Activated CD4-positive, alpha-beta T cell treated with anti-CD3 and anti-CD28 coated beads, Interleukin-2, amount 10 ng/mL, durations not matched to agents 24 days and 14 days (primary cell): ENCODE measurements at places on chromosomes 7 and 10. TPM values are rescaled to one million over a fixed set of nuclear protein-coding genes. Genes with fewer than 3 reads are reported as not detected.

- DNase-seq, result peak; percentile 49
These were observed 94.8 kb downstream of the GSAP start for GRCh38 chr7:77321300-77321699.

GRCh38 chr7:107551936-107552335, 11.8 kb downstream of the COG5 start:
- DNase-seq, result no peak

DNA sequence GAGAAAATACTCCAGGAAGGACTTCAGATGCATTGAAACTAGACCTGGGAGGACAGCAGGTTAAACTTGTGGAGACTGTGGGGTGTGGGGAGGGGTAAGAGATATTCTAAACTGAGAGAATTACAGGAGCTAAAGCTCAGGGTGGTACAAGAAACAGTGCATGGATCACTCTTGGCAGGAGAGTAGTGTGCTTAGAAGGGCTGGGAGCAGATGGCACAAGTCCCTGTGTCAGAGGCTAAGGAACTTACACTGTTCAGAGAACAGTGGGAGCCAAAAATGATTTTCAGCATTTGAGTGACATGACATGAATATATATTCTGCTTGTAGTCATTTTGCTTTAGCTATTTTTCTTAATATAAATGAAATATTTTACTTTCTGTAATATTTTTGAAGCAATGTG, 36.0 kb upstream of the LAMB1 start:
- DNase-seq, result no peak

- no peak for DNase-seq
These were observed 44.3 kb downstream of the TET1 start for GRCh38 chr10:68604441-68604840.

DNA sequence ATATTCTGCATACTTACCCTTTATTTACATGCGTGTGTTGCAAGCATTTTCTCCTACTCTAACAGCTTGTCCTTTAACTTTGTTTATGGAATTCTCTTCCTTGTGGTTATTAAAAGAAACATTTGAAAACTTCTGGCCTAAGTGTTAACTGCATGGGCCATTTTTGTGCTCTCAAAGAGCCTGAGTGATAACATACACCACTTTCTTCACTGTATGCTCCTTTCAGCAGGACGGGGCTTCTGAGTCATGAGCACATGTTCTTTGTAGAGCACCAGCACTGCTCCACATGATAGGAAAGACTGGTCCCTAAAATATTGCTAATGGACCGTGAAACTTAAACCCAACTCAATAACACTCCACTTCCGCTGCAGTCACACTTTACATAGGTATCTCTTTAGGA, 1093.6 kb upstream of the GHITM start:
- no peak for DNase-seq

The MYO3A gene
- total RNA-seq, result not detected in 2 replicates

- DNase-seq, result no peak
These were observed 157.1 kb downstream of the PRKCQ start for GRCh38 chr10:6423004-6423403.

DNA sequence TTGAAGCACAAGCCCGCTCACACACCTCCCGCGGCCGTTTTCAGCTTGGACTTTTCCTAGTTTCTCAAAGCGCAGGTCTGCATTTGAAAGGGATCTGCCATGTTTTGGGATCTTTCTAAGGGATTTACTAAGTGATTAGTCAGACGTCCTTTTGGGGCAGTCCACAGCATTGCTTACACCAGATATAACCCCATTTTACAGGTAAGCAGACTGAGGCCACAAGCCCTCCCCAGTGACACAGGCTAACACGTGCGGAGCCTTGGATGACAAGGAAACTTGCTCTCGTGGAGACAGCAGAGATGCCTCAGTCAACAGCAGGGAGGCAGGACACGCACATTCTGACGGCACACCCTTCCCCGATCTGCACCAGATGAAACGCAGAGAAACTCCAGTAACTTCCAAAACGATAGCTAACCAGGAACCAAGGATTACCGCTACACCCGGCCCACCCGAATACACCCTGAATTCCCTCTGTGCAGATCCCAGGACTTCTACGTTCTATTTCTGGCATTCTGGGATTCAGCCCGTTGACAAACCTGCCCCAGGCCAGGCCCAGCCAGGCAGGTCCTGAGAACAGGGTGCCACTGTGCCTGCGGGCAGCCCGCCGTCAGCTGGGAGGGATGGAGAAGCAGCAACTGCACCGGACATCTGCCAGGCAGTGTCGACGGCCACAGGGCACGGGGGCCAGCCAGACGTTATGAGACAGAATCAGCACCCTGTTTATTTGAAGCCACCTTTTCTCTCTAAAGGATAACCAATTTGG, 27.9 kb downstream of the FOXL3 start:
- no peak for DNase-seq

GRCh38 chr7:149125863-149126661, at the start of gene ZNF425:
ZNF425 (minus strand) TSS chr7:149126324; CDS start chr7:149126213, 111 bp downstream.
- peak; percentile 99 for DNase-seq

- no peak for DNase-seq
These were observed 9.1 kb downstream of the CHRM2 start for GRCh38 chr7:136877509-136877908.

The MINDY4 gene
- 1.2 and 1.3 TPM in 2 replicates for total RNA-seq

The MET gene
- total RNA-seq, result 2.2 and 2.3 TPM in 2 replicates

The PTPRN2 gene
- total RNA-seq, result 0.31 and 0.33 TPM in 2 replicates

The FLNC gene
- 0.02 and 0.09 TPM in 2 replicates for total RNA-seq

The CTNNA3 gene
- not detected in 2 replicates for total RNA-seq

- no peak for DNase-seq
These were observed 76.7 kb downstream of the VWA2 start for GRCh38 chr10:114315566-114316420.

DNA sequence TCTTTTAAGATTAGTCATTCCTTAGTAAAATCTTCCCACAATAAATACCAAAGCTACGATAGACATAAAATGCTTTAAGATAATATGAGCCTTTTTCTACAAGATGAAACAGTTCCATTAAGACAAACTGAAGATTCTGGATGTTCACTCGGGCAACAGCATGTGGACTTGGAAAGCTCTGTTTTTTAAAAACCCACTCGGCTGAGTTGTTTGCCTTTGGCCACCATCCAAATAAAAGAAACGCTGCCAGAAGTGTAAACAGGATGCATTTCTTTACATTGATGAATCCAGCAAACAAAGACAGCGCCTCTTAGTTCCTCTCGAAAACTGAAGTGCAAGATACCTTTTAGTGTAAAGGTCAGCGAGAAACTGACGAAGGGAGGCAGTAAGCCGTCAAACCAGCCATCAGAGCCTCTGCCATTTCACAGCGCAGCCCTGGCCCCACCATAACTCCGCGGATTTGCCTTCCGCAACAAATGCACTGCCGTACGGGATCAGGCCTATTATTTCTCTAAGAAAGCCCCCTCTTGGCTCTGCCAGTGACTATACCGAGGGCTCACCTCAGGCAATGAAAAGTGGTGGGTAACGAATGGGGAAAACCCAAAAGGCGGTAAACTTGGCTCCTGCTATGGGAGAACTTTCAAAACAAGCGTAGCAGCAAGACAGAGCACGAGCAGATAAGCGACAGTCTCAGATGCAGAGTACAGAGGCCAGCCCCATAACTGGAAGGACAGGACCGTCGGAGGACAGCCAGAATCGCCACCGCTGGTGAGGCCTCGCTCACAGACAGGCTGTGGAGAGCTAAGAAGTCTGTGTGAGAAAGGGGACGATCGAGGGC, 41.4 kb downstream of the GNA12 start:
- DNase-seq, result no peak

DNA sequence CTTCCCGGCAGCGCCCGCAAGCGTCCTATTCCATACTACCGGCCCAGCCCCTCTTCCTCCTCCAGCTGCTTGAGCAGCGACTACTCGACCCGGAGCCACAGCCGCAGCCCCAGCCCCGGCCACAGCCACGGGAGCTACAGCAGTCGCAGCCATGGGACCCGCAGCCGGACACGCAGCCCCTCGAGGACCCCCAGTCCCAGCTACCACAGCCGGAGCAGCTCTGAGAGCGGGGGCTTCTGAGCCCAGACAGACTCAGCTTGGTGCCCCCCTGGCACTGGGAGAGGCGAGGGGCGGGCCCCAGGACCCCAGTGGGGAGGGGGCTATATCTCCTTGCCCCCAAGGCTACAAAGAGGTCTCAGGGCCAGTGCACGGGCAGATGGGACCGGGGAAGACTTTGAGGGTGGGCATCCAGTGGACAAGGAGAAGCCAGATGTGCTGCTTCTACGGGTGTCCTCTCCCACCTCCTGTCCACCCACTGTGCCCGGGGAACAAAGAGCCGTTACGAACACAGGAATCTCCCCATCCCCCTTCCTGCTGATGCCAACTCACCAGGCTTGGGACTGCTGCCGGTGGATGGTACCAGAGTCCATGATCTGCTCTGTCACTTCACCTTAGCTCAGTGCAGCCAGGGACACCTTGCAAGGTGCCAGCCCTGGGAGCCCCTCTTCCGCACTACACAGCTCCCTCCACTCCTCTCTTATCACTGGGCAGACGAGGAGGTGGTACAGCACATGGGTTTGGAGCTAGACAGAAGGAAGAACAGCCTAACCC, 16.7 kb upstream of the HSPB1 start:
- no peak for DNase-seq

- DNase-seq, result no peak
These were observed 13.2 kb downstream of the PDGFA start for GRCh38 chr7:506391-506831.

The SKIDA1 gene
- 0.02 and 0.16 TPM in 2 replicates for total RNA-seq

DNA sequence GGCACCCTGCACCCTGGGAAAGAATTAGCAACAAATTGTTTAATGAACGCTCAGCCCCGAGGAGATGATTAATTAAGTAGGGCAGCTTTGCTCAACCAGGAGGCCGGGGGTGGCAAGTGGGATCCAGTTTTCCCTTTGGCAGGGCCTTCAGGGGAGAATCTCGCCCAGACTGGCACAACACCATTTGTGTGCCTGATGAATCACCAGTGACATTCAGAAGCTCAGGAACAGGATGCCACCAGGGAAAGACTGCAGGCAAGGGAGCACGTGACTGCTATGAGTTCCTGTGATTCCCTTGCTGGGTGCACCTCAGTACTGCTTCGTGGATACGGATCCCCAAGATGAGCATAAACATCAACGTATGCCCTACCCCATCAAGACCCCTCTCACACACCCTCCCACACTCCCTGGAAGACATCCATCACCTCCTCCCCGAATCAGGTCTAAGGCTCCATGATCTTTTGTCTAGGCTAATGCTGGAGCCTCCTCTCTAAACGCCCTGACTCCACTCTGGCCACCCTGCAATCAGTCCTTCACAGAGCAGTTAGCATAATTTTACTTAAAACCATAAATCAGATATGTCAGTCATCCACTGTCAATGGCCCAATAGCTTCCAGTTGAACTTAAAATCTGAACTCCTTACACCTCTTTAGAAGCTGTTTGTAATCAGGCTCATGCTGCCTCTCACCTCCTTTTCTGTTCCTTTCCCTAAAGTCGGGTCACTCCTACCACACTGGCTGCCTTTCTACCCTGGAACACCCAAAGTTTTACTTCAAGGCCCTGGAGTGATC, 109.2 kb upstream of the AGK start:
- DNase-seq, result no peak

The KLF14 gene
- not detected in 2 replicates for total RNA-seq

GRCh38 chr10:71746344-71747037, 26.8 kb downstream of the VSIR start:
- peak; percentile 76 for DNase-seq

The PCLO gene
- total RNA-seq, result not detected in 2 replicates

GRCh38 chr7:116215551-116215950, 5.2 kb downstream of the TES start:
- no peak for DNase-seq

GRCh38 chr7:3041986-3042675, 1.5 kb downstream of the CARD11 start:
- no peak for DNase-seq

GRCh38 chr7:140390466-140391190, 7.7 kb downstream of the SLC37A3 start:
- peak; percentile 68 for DNase-seq

DNA sequence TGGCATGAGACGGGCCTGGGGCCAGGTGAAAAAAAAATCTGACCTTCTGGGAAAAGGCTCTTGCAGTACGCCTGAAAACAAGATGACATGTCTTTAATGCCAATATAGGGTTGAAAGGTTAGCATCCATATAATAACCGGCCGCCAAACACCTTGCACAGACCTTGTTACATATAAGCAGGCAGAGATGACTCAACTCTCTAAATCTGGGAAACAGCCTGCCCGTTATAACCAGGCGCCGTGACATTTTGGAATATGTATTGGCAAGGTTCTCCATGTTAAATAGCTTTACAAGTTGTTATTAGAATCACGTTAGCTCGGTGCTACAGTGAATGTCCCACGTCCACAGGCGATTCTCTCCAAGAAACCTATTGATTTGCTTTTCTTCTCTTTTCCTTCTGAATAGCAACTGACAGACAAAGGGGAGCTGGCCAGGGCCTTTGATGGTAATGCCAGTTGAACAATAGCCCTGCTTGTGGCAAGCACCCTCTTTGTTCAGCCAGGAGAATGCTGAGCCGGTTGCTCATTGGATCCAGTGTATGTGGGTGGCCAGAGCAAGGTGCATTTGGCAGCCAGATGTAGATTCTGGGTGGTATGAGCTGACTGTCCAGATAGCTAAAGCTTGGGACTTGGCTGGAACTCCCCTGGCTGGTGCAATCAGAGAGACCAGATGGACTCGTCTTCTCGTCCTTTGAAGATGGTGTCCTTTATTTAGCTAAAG, 80.1 kb upstream of the AUTS2 start:
- no peak for DNase-seq

DNA sequence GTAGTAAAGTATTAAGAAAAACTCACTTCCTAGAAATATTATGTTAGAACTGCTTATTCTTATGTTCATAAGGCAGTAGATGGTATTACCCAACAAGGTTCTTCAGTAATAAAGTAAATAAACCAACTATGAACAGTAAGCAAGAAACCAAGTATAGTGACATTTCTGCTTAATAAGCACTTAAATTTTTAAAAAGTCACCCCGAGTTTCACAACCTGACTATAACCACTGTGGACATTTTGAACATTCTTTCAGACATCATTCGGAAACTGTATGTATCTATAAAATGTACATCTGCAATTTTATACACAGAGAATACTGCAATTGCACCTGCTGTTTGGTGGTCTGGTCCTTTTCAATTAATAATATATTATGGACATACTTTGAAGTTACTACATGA, 1073.6 kb downstream of the XPNPEP1 start:
- DNase-seq, result no peak

DNA sequence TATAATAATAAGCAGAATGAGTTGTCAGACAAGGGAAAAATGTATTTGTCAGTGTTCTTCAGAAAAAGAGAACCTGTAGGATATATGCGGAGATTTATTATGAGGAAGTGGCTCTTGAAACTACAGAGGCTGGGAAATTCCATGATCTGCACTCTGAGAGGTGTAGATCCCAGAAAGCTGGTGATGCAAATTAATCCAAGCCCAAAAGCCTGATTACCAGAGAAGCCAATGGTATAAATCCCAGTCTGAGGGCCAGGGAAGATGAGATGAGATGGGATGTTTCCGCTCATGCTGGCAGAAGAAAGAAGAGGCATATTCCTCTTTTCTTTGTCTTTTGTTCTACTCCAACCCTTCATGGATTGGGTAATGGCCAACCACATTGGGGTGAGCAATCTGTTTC, 732.8 kb upstream of the IGFBP3 start:
- peak; percentile 9 for DNase-seq

The WEE2 gene
- total RNA-seq, result not detected in 2 replicates

- no peak for DNase-seq
These were observed 31.2 kb downstream of the ADCYAP1R1 start for GRCh38 chr7:31083210-31083786.
